ENCODE measurements at places on chromosomes 13 and 19.

DNA sequence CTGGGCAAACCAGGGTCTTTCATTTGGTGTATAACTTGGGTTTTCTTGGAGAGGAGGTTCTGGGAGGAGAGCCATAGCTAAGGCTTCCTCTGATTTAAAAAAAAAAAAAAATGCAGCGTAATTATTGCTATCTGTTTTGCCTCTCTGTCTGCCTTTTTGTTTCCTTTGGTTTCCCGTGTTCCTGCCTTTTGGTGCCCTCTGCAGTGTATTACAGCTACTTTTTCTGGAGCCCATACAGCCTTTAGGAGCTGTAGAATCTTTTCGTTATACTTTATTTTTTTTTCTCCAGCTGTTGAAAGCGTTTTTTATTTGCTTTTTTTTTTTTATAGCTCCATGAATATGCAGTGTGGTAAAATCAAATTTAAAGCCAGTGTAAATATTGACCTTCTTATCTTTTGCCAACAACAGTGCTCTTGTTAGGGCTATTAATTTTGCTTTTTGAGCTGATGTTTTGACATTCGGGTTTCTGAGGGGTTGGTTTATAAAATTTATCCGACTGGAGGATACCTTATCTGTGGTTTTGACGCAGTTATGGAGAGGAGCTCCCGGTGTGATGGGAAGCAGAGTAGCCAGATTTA lies 38.1 kb downstream of the ZNF493 start:
- DNase-seq: no peak

DNA sequence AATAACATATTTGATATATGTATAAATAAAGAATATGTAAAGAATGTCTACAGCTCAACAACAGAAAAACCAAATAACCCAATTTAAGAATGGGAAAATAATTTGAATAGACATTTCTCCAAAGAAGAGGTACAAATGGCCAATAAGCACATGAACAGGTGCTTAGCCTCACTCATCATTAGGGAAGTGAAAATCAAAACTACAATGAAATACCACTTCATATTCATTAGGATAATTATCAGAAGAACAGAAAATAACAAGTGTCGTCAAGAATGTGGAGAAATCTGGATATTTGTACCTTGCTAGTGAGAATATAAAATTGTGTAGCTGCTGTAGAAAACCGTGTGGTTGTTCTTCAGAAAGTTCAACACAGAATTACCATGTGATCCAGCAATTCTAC lies 8.4 kb upstream of the SUPT20H start:
- no peak for DNase-seq

DNA sequence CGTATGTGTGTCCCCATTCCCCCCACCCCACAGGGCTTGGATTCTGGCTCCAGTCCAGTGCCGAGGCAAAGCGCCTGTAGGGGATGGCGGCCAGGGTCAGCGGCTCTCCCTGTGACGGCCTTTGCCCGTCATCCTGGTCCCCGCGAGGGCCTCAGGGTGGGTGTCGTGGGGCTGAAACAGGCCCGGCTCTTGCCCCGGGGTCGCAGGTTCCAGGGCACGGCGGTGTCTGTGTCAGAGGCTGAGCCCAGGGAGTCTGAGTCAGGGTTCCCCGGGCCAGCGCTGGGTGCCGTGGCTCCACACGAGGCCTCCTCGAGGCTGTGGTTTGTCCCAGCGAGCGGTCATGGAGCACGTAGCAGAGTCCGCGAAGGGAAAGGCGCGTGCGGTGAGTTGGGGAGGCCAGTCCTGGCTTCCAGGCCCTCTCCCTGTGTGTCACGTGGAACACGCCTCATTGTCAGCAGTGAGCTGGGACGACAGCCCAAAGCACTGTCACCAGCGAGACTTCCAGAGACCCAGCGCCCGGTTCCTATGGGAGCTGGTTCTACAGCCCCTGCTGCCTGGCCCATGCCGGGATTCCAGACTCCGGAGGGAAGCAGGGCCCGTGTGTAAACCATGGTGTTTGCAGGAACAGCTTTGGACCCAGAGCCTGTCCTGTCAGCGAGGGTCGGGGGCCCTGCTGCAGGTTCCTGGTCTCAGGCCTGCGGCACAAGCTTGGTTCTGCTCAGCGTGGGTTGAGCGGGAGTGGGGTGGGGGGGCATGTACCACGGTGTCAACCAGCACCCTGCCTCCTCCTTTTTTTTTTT lies 13.4 kb downstream of the NCLN start:
- no peak for DNase-seq

GRCh38 chr13:24642219-24642618 lies 38.0 kb upstream of the ATP12A start:
- DNase-seq: no peak

DNA sequence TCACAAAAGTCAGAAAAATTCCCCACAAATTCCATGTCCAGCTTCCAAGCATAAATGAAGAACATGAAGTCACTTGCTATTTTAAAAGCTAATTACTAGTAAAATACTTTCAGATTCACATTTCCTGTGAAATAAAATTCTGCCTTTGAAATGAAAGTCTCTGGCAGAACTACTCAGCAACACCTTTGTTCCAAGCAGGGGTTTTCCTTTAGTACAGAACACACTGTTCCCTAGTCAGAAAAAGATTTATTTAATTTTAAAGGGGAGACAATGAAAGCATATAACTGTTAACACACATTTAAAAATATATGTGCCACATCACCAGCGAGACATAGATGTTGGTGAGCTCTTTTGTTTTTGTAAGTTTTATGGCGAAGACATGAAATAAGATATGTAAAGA lies 26.4 kb upstream of the RAP2A start:
- DNase-seq: no peak

DNA sequence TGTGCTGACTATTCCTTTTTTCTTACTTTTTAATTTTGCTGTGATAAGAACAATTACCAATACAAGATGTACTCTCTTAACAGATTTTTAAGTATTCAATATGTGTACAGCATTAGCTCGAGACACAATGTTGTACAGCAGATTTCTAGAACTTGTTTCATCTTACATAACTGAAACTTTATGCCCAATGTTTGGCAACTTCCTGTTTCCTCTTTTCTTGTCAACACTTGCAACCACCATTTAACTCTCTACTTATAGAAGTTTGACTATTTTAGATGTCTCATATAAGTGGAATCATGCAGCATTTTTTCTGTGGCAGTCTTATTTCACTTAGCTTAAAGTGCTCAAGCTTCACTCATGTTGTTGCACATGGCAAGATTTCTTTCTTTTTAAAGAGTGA lies 1426.8 kb downstream of the SLITRK5 start:
- DNase-seq: no peak

GRCh38 chr13:39189778-39190177 lies 151.5 kb downstream of the NHLRC3 start:
- DNase-seq: no peak

DNA sequence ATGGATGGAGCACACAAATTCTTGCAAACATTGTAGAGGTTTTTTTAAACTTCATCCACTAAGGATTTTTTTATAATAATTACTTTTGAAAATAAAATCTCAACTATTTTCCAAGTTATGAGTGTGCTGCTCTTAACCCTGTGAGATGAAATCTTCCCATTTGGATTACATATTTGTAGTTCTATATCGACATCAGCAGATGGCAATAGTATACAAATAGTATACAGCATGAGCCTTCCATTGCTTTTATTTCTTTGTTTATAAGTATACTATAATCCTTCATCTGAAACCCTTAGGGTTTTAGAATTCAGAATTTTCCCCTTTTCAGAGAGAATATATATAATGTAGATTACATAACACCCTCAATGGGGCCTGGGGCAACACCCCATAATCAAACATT lies 70.5 kb downstream of the GJA3 start:
- DNase-seq: no peak

DNA sequence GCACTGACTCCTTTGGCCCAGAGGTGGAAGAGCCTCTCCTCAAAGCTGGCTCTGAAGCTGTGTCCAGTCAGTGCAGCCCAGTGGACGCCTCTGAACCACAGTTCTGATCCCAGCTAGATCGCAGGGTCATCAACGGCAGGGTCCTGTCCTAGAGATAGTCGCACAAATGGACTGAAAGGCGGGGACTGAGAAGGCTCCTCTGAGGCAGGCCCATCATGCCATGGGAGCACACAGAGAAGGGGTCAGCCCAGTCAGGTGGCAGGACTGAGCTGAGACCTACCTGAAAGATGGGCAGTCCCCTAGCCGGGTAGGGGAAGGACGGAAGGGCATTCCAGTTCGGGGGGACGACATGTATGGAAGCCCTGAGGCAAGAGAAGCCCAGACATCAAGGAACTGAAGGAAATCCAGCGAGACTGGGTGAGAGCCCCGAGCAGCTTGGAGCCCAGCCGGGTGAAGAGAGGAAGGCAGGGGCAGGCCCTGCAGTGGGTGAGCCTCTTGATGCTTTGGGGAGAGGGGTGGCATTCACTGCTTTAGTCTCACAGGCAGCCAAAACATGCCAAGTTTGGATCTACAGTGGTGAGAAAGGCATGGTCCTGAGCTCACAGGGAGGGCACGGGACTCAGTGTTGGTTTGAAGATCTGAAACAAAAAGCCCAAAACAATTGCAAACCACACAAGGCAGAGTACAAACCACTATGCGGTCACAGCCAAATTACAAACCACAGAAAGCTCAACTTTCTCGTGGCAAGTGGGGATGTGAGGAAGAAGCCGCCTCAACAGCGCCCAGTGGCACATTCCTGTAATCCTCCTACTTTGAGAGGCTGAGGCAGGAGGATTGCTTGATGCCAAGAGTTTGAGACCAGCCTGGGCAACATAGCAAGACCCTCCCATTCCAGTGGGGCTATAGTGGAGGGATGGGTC lies 10.0 kb downstream of the CALM3 start:
- DNase-seq: no peak

DNA sequence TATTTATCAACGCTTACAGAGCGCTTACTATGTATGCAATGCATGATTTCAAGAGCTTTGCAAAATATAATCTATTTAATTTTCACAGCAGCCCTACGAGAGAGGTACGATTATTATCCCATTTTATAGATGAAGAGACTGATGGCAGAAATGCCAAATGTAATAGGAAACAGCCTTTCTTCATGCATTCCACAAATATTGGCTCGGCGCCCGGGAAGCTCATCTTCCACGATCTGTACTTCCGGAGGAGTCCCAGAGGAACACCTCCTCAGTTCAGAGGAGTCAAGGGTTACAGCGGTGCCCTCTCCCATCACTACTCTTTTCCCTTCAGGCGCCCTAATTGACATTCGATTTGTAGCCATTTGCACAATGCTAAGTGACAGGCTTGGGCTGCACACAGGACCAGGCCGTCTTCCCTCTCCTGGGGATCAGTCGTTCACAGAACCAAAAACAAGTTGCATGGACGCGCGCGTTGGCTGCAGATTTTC lies 1.1 kb upstream of the ARHGAP35 start:
- no peak for DNase-seq

GRCh38 chr19:52219611-52220010 lies 29.8 kb downstream of the PPP2R1A start:
- no peak for DNase-seq

GRCh38 chr19:1649706-1650649 lies 2.4 kb downstream of the TCF3 start:
- DNase-seq: no peak

DNA sequence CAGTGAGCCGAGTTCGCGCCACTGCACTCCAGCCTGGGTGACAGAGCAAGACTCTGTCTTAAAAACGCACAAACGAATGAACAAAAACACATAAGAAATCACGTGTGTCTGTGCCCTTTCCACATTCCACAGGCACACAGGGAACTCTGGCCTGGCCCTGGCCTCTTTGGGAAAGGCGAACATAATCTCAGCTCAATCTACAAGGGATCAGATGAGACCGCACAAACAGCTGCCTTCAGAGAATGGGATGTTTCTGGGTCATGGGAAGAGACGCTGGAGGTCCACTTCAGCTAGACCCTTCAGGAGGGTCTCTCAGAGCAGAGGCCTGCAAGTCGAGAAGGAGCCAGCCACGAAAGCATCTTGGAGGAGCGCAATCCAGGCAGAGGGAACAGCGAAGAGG lies 6.3 kb upstream of the CRTC1 start:
- DNase-seq: no peak

DNA sequence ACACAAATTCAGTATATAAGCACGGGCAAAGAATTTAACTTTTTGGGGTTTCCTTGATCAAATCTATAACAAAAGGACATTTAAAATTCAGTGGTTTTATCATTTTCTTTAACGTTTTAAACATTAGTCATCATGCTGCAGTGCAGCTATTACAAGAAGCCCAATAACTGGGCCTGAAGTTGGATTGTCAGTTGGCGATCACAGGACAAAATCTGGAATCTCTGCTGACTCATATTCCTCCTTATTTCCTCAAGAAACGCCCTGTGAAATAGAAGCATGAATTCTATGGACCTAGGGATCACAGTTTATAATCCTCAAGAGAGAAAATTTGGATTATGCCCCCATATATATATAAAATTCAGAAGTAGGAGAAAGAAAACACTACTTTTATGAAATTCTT lies 971.6 kb upstream of the MIR17HG start:
- DNase-seq: no peak

- DNase-seq: peak; percentile 73
These were observed 659 bp downstream of the ERF start for GRCh38 chr19:42254089-42254849.

- no peak for DNase-seq
These were observed 141.3 kb downstream of the FGF9 start for GRCh38 chr13:21812192-21812626.

DNA sequence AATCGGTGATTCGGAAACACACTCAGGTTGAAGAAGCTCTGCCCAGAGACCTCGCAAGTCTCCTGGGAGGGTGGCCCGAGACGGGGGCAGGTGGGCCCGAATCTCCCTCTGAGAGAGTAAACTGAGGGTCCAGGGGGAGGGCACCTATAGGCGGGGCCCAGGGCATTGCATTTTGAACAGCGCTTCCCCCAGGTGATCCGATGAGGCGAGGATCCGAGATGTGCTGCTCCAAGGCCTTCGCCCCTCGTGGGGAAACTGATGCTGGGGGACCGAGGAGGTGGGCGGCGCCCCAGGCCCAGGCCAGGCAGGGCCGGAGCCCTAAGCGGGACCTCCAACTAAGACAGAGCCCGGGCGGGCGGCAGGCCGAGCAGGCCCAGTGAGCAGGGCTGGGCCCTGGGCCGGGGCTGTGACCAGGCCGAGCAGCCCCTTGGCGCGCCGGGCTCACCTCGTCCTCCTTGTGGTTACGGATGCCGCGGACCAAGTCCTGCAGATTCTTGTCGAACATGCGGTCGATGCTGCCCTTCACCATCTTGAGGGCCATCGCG lies 500 bp downstream of the AP3D1 start:
- no peak for DNase-seq

Measured in activated T-cell treated with anti-CD3 and anti-CD28 coated beads for 24 hours (primary cell).